ENCODE measurements at places on chromosomes 7 and 10.

DNA sequence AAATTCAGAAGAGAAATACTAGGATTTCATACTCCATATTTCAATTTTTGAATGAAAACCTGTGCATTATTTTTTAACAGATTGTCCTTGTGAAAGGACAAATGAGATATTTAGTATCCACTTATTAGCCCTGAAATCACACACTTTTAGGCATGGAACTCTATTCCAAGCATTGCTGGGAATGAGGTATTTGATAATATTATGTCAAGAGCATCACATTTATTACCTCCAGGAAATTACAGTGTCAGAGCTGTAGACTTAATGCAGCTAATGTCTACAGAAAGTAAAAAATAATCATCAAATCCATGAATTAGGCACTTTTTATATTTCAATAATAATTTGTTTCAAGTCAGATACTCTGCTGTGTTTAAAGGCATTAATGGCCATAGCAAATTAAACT is 753.8 kb downstream of the REEP3 start:
- DNase-seq = no peak

DNA sequence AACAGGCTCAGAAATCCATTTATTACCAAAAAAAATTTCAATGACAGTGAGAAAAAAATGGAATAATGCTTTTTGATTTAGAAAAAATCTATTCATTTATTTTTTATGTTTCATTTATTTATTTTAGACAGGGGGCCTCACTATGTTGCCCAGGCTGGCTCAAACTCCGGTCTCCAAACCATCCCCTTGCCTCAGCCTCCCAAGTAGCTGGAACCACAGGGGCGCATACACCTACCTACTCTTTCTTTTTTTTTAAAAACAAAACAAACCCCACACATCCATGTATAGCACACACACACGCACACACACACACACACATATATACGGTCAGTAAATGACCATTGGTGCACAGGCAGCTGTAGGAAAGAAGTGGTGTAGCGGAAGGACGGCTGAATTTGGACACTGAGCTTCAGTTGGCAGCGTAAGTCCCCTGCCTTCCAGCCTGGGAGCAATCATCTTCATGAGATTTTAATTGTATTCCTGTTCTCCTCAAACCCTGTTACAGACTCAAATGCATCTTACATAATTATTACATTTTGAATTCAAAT is 28.8 kb downstream of the ARL4A start:
- DNase-seq = no peak

GRCh38 chr7:65746398-65746669 is 126.5 kb upstream of the VKORC1L1 start:
- DNase-seq = no peak

- peak; percentile 17 for DNase-seq
Observed at GRCh38 chr7:90119178-90119971, 34.9 kb upstream of the STEAP1 start.

GRCh38 chr7:96508371-96508770 is 186.5 kb upstream of the SLC25A13 start:
- DNase-seq = no peak

GRCh38 chr7:75879771-75880184 is 944 bp downstream of the RHBDD2 start:
- DNase-seq = no peak

GRCh38 chr7:44310221-44310848 is 15.1 kb downstream of the CAMK2B start:
- no peak for DNase-seq

- DNase-seq = peak; percentile 3
Observed at GRCh38 chr10:74419491-74419951, 268.5 kb downstream of the ADK start.

DNA sequence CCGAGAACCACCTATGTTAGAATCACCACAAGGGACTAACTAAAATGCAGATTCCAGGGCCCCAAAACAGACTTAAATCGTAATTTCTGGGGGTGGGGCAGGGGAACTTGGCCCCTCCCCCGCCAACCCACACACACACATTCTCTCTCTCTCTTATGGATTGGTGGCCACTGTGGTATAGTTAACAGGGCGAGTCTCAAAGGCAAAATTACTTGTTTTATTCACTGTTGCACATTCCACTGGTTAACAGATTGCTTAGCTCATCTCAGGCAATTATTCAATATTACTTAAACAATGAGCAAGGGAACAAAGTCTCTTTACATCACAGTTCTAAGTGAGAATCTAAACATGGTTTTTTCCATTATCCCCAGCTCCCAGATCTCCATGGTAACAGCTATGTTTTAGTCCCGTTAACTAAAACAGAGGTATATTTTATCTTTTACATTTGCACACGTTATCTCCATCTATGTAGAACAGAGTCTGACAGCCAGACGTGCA is 38.5 kb downstream of the IGF2BP3 start:
- no peak for DNase-seq

DNA sequence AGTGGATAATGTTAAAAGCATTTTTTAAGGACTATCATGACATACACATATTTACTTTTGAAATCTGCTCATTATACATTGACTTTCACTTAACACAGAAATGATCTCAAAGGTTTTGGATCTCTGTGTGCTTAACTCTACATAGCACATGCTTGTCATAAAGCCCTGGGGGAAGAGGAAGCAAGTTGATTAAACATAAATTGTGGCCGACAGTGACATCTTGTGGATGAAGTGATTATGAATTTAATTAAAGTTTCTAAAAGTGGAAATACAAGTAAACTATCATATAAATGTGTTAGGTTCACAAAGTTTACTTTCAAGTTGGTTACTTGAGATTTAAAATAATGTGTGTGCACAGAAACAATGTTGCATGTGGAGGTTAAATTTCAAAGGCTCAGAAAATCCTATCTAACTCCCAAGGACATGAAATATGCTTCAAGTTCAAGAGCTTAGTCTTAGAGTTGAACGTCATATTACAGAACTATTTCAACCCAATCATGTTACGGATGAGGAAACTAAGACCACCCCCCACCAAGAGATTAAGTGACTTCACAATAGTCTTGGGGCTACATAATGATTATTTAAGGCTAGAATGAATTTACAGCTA is 1247.8 kb downstream of the GATA3 start:
- no peak for DNase-seq

GRCh38 chr10:77386838-77387237 is 250.8 kb downstream of the KCNMA1 start:
- no peak for DNase-seq
